Right renal cortex interstitium (tissue), 3 donors: ENCODE measurements at places on chromosomes 16 and 17. TPM values are rescaled to one million over a fixed set of nuclear protein-coding genes. Genes with fewer than 3 reads are reported as not detected.

The ANKFN1 gene
- 0.52 TPM for polyA plus RNA-seq

The FUS gene
- 627 TPM for polyA plus RNA-seq

The RAMP2 gene
- 87.3 TPM for polyA plus RNA-seq

The PER1 gene
- 14.5 TPM for polyA plus RNA-seq

The KRT33A gene
- polyA plus RNA-seq, result not detected
